ENCODE measurements at places on chromosomes 5 and 9. TPM values are rescaled to one million over a fixed set of nuclear protein-coding genes. Genes with fewer than 3 reads are reported as not detected.

- H3K36me3 ChIP-seq: no peaks in the 10 kb centered on the region
- no peaks in the 10 kb centered on the region for H3K4me1 ChIP-seq
- no peaks in the 10 kb centered on the region for H3K27me3 ChIP-seq
- no peak for DNase-seq
- H3K27ac ChIP-seq: no peak overlapping the region
- H3K4me3 ChIP-seq: no peak overlapping the region
Observed at GRCh38 chr5:118533156-118533555, 455.2 kb downstream of the DTWD2 start.

DNA sequence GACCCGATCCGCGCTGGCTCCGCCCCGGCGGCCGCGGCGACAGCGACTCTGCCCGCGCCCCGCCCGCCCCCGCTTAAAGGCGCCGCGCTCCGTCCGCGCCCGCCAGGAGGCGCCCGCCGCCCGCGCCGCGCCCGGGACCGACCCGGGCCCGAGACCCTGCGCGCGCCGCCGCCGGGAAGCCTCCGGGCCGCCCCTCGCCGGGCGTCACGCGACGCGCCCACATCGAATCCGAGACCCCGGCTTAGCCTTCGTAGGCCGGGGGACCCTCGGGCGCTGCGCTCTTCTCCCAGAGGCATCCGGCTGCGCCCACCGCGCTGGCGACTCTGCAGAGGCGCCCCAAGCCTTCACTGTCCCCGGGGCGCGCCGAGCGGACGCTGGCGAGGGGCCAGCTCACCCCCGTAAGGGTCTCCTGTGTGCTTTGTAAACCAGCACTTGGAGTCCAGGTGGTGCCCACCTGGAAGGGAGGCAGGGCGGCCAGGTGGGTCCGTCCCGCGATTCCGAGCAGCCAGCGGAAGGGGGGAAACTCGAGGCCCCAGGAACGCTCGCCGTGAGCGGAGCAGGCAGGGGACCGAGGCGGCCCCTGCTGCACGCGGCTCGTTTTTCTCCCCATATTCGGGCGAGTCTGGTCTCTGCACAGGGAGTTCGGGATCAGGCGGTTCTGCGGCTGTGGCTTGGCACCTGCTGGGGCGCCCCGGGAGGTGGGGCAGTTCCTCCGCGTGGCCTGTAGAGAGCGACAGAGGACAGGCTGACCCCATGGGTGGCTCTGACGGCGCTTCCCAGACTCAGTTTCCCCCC, 423 bp upstream of the ABCA2 start:
- H3K36me3 ChIP-seq: peaks cover 5% of the 10 kb centered on the region
- peak; percentile 76 for DNase-seq
- no peaks in the 10 kb centered on the region for H3K27me3 ChIP-seq

The ADGRV1 gene
- total RNA-seq: not detected

GRCh38 chr9:91443321-91443993, 19.8 kb upstream of the NFIL3 start:
- no peaks in the 10 kb centered on the region for H3K36me3 ChIP-seq
- H3K4me1 ChIP-seq: no peaks in the 10 kb centered on the region

DNA sequence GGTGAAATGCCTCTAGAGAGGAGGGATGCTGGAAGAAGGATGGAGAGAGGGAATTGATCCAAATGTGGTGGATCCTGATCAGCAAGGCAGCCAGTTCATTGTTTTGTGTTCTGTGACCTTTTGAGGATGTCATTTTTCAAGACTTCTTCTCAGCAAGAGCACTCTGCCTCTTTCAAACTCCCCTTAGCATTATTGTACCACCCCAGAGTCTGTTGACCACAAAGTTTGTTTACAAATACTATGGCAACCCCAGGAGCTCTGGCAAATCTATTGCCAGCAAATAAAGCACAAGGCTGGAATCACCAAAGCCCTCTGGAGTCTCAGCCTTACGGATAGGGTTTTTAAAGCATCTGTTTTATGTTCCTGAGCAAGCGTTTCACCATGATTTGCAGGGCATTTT, 76.2 kb upstream of the SLC1A3 start:
- H3K4me1 ChIP-seq: no peaks in the 10 kb centered on the region
- no peak overlapping the region for H3K4me3 ChIP-seq
- no peak overlapping the region for H3K27ac ChIP-seq

DNA sequence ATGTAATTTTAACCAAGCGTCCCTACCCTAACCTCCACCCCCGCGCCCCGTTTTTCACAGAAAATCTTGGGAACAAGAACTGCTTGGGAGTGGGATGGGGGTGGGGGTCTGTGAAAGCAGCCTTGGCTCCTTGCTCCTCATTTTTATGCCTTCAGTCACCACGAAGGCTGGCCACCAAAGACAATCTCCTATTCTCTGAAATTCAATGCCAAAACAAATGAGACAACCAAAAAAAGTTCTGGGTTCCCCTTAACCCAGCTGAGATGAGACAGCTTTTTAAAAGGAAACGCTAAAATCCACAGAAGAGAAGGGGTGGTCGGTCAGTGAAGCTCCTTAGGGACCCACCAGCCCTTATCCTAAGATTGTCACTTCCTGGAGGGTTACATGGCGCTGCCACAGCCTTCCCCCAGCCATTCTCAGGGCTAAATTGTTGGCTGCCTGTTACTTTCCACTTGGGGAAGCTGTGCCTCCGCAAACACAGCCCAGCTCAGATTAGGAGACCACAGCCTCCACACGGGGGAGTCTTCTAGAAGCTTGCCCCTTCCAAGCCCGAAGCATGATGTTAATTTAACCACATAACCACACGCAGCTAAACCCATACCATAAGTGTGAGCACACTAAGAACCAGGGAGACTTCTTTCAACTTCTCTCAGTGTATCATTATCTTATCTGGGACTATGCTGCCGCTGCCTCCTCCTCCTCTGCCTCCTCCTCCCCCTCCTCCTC, 136.3 kb downstream of the FOXD1 start:
- peaks cover 66% of the 10 kb centered on the region for H3K27me3 ChIP-seq
- H3K36me3 ChIP-seq: no peaks in the 10 kb centered on the region
- H3K4me1 ChIP-seq: no peaks in the 10 kb centered on the region
- no peak overlapping the region for H3K27ac ChIP-seq

- no peak overlapping the region for H3K27ac ChIP-seq
- H3K4me1 ChIP-seq: no peaks in the 10 kb centered on the region
- no peak for DNase-seq
- no peaks in the 10 kb centered on the region for H3K36me3 ChIP-seq
- H3K27me3 ChIP-seq: peaks cover 4% of the 10 kb centered on the region
Observed at GRCh38 chr5:179336126-179336870, 9.0 kb downstream of the ADAMTS2 start.

The TAF11L10 gene
- not detected for total RNA-seq

- peaks cover 23% of the 10 kb centered on the region for H3K36me3 ChIP-seq
- no peaks in the 10 kb centered on the region for H3K27me3 ChIP-seq
- no peak overlapping the region for H3K4me3 ChIP-seq
Observed at GRCh38 chr5:43045236-43045635, 5.1 kb upstream of the ANXA2R start.

DNA sequence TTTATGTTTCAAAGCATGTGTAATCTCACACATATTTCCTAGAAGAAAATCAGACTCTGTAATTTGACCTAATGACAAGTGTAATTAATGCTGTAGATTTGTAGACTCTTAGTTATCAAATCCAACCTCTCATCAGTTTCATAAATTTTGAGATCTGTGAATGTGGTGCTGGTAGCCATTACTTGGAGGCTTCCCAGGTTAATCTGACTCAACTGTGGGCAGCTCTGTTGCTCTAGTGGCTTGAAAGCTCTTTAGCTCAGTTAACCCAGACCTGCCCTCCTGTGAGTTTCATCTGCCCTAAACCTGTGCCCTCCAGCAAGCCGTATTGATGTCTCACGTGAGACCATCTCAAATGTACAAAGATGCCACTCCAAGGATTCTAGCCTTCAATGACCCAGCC, 323.4 kb downstream of the FBXL7 start:
- DNase-seq: no peak
- no peak overlapping the region for H3K27ac ChIP-seq
- no peaks in the 10 kb centered on the region for H3K27me3 ChIP-seq
- H3K4me3 ChIP-seq: no peak overlapping the region
- H3K36me3 ChIP-seq: no peaks in the 10 kb centered on the region

GRCh38 chr9:37760416-37761161, 7.0 kb downstream of the TRMT10B start:
- H3K27ac ChIP-seq: no peak overlapping the region
- H3K27me3 ChIP-seq: no peaks in the 10 kb centered on the region
- peaks cover under 1% of the 10 kb centered on the region for H3K4me1 ChIP-seq

DNA sequence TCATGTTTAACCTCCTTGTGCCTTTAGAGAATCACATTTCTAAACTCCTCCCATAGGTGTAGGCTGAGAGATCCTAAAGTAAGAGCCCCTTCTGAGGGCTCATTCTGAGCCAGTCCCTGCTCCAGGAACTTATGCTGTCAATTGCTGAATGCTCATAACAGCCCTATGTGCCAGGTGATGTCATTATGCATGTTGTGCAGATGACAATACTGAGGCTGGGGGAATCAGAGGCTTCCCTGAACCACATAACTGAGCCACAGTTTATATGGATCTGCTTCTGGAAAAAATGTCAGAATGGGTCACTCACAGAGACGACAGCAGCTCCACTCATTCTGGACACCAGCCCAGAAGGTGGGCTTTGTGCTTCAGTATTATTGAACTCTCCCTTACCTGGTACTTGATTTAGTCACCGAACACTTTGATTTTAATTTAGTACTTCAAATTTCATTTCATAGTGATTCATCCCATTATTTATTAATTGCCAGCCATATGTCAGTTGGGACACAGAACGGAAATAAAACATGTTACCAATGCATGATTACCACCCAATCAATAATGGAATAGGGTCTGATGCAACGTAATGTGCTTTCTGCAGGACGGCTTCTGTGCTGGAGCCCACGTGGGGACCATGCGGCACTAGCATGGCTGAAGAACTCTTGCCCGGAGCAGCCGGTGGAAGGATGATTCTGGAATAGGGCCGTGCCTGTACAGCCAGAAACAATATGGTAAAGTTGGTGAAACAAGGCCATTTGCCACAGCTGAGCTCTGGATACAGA, 406.3 kb downstream of the IRX1 start:
- H3K4me3 ChIP-seq: no peak overlapping the region
- H3K4me1 ChIP-seq: no peaks in the 10 kb centered on the region
- no peak for DNase-seq
- no peak overlapping the region for H3K27ac ChIP-seq
- no peaks in the 10 kb centered on the region for H3K27me3 ChIP-seq

The BICD2 gene
- total RNA-seq: 28.2 TPM

DNA sequence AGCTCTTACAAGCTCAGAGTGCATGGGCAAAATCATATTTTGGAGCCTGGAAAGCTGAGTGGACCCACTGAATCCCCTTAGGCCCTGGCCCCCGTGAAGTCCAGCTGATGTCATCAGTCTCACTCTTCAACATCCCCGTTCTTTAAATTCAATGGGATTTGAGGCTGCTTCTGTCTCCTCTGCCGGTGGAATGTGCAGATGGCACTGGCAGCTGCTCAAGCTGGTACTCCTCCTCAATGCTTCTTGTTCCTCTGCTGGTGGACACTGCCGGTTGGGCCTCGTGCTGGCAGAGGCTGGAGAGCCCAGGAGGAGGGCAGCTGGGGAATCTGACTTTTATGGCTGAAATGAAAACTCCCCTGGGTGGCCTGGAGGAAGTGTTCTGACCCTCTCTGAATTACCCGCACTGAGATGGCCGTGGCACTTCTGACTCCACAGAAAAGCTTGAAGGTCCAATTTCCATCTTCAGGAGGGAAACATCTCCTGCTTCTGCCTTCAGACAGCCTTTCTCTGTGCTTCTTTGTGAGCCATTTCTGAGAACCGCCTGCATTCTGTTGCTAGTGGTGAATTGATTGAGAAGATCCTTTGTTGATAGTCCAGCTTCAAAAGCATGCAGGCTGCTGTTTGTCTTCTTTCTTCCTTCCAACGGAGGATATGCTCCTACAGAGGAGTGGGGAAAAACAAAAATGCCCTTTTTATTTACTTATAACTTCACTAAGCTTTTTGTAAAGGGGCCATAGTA, 298.9 kb downstream of the TMEM38B start:
- no peaks in the 10 kb centered on the region for H3K4me1 ChIP-seq
- no peak overlapping the region for H3K27ac ChIP-seq
- no peaks in the 10 kb centered on the region for H3K36me3 ChIP-seq
- no peaks in the 10 kb centered on the region for H3K27me3 ChIP-seq
- no peak for DNase-seq
- no peak overlapping the region for H3K4me3 ChIP-seq

The SPOCK1 gene
- total RNA-seq: 0.86 TPM

DNA sequence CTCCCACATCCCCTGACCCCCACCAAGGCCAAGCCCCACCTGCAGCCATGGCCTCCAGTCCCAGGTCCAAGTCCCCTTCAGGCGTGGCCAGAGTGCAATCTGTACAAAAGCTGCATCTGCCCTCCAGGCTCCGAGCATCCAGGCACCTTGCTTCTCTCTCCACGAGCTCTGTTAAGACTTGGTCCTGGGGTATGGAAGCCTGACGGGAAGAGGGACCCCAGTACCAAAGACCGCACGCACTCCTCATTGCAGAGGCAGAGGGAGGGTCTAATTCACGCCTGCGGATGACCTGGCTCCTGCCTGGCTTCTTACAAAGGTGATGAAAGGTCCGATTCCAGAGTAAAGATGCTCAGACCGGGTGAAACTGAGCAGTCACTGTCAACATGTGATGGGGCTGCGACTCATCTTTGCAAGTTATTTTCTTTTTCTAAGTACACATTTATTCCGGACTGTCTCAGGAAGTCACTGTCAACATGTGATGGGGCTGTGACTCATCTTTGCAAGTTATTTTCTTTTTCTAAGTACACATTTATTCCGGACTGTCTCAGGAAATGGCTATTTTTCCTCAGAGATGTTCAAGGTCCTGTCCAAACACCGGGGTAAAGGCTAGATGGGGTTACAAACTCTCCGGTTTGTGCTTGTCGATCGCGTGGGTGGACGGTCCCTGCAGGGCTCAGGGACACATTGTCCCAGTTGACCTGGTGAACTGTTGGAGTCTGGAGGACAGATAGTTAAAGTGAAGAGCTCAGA, 252.0 kb upstream of the IRX4 start:
- no peaks in the 10 kb centered on the region for H3K27me3 ChIP-seq
- H3K4me1 ChIP-seq: no peaks in the 10 kb centered on the region
- H3K27ac ChIP-seq: no peak overlapping the region
- no peaks in the 10 kb centered on the region for H3K36me3 ChIP-seq
- H3K4me3 ChIP-seq: no peak overlapping the region

GRCh38 chr5:36875051-36875789, 1.3 kb upstream of the NIPBL start:
- peaks cover 43% of the 10 kb centered on the region for H3K4me1 ChIP-seq
- H3K27ac ChIP-seq: peak overlapping the region; percentile 96
- H3K4me3 ChIP-seq: peak overlapping the region; percentile 78
- H3K27me3 ChIP-seq: no peaks in the 10 kb centered on the region
- H3K36me3 ChIP-seq: peaks cover 18% of the 10 kb centered on the region

- DNase-seq: no peak
- no peaks in the 10 kb centered on the region for H3K36me3 ChIP-seq
- no peak overlapping the region for H3K27ac ChIP-seq
- H3K4me1 ChIP-seq: peaks cover 7% of the 10 kb centered on the region
- H3K4me3 ChIP-seq: no peak overlapping the region
Observed at GRCh38 chr5:126358525-126358924, 64.7 kb upstream of the GRAMD2B start.

GRCh38 chr5:149151717-149152116, 10.4 kb downstream of the ABLIM3 start:
- H3K27me3 ChIP-seq: peaks cover 4% of the 10 kb centered on the region
- H3K27ac ChIP-seq: no peak overlapping the region
- DNase-seq: no peak

The SLC27A6 gene
- total RNA-seq: not detected

GRCh38 chr9:125374443-125375309, 113.0 kb downstream of the GAPVD1 start:
- peaks cover 5% of the 10 kb centered on the region for H3K4me1 ChIP-seq
- H3K27ac ChIP-seq: no peak overlapping the region
- DNase-seq: peak; percentile 75
- peaks cover 6% of the 10 kb centered on the region for H3K27me3 ChIP-seq
